ENCODE measurements at places on chromosomes 2 and 18.

DNA sequence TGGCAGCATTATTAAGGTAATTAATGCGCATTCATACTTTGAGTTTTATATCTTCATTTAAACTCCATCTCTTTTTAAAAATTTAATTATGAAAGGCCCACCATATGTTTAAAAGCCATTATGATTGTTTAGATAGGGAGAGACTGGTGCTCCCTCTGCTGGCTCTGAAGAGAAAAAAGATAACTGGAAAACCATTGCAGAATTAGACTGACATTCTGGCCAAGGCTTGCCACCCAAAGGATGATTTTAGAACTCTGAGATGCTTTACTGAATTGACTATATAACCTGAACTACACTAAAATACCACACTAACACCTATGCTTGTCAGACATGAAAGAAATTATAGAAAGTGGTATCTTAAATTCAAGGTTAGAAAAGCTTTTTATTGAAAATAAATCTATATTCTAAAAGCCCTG is 127.6 kb upstream of the SPOPL start:
- DNase-seq = no peak

- no peak for DNase-seq
Measured at GRCh38 chr2:105243961-105244360, 2.4 kb downstream of the GPR45 start.

GRCh38 chr18:68797871-68798270 is at the start of gene CCDC102B:
TSS of gene CCDC102B (plus strand) at chr18:68798080. CDS start at chr18:68836764, 38,684 bp downstream.
- DNase-seq = peak; percentile 98

GRCh38 chr2:78985558-78985957 is 39.9 kb upstream of the REG3G start:
- no peak for DNase-seq

- no peak for DNase-seq
Measured at GRCh38 chr2:10523406-10524189, 75.5 kb upstream of the ODC1 start.

DNA sequence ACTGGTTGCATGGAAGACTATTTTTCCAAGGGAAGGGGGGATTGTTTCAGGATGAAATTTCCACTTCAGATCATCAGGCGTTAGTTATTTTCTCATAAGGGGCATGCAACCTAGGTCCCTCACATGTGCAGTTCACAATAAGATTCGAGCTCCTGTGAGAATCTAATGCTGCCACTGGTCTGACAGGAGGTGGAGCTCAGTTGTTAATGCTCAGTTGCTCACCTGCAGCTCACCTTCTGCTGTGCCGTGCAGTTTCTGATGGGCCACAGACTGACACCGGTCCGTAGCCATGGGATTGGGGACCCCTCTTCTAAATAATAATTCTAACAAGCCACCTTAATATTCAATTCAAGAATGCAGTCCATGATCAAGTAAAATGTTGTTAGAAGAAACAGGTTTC is 34.9 kb downstream of the PLCL1 start:
- DNase-seq = no peak

DNA sequence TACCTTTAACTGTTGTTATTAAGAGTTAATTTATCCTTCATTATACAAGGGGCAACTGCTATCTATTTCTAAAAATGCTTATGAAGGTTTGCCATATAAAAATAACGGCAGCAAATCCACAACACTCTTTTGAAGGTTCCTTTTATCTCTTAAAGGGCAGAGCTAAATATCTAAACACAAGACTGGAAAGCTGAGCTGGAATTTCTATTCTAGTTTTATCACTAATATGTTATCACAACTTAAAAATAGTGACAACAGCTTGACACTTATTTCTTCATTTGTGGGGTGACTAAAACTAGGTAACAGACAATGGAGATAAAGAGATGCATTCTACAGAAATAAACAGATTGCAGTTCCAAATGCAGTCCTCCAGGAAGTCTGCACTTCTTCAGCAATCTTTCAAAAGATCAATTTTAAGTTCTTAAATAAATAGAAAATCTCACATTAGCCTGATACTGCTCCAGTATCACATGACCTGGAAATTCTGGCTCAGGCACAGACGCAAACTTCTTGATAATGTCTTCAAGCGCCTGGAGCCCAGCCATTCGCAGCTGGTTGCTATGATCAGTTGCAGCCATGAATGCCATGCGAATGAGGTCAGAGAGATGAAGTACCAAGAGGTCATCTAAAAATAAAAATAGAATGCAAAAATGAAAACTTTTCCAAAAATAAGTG is 54.0 kb upstream of the STRN start:
- DNase-seq = peak; percentile 20

- no peak for DNase-seq
Measured at GRCh38 chr18:48165111-48165866, 234.8 kb upstream of the SMAD2 start.

GRCh38 chr2:162710287-162710890 is 128.2 kb downstream of the KCNH7 start:
- DNase-seq = no peak

DNA sequence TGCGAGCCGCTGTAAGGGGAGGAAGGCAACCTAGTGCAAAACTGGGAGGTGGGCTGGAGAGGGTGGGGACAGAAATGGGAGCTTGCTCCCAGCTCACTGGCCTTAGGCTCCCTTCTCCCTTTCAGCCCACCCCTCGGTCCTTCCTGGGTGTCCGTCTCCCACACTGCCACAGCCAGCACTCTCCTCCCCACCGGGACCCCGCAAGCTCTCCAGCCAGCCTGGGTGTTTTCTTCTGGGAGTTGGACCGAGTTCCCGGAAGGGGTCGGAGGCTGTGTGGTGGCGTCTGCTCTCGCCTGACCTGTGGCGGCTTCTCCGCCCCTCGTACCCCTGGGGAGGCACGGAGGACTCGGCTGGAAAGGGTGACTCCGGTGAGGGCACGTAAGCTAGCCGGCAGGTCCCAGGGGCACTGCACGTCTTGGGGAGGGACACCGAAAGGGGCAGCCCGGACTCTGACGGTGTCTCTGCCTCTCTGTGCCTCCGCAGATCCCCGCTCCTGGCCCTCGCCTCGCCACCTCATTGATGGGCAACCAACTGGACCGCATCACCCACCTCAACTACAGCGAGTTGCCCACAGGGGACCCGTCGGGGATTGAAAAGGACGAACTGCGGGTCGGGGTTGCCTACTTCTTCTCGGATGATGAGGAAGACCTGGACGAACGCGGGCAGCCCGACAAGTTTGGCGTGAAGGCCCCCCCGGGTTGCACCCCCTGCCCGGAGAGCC is 1.1 kb downstream of the LRATD1 start:
- DNase-seq = no peak

DNA sequence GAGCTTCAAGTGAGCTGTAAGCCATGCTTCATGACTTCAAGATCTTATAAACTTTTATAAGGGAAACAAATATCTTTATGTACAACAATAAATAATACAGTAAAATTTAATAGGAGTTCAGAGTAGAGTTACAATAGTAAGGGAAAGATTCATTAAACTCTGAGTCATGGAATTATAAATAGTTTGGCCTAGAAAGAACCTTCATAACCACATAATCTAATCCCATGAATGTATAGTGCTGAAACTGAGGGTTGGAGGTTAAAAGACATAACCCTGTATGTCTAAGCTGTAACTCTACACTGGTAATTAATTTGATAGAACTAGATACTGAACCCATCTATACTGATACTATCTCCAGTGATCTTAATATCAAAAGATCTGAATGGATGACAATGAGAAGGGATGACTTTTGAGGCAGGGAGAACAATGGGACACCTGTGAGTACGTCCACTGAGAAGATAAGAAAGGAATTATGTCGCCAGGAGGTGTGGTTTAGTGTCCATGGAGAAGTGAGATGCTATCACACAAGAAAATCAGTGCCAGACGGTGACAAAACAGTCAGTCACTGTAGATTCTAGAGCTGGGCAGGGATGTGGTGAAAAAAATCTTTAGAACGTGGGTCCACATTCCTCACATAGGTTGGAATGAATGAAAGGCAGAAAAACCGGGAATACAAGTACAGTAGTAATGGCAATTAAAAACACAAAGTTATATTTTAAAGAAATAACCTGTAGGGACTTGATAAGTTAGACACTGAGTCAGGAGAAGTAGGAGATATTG is 1.1 kb downstream of the IL1F10 start:
- DNase-seq = no peak

DNA sequence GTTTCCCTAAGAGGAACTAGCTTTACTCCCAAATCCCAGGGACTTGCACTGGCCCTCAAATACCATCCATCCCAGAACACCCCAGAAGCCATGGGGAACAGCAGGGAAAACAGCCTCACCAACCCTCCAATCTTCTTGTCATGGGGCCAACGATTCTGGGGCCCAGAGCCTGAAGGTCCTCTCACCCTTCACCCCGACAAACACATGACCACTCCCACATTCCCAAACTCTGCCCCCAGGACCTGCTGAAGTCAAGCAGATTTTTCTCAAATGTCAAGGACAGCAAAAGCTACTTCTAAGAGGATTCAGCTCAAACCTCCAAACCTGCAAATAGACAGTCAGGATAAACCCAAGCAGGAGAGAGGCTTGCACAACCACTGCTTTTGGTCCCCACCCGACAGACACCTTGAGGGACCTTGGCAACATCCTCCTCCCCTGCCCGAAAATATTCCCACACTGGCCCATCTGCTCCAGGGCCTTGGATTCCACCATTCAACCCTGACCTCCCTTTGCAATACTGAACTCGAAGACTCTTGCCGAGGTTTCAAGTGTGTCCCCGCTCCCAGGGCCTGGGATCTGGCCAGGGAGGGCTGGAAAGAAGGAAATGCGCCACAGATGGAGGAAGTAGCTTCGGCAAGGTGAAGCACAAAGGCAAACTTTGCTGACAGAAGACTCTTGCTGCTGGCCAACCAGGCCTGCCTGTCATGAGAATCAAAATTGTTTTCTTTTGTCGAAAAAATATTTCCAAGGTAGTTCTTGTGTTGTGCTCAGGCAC is 143.3 kb downstream of the ZFP36L2 start:
- DNase-seq = no peak

- no peak for DNase-seq
Measured at GRCh38 chr2:239966853-239967552, 58.1 kb downstream of the NDUFA10 start.

- no peak for DNase-seq
Measured at GRCh38 chr2:156784020-156784701, 348.0 kb downstream of the GPD2 start.

GRCh38 chr2:175310813-175311504 is 129.4 kb upstream of the ATP5MC3 start:
- DNase-seq = no peak

DNA sequence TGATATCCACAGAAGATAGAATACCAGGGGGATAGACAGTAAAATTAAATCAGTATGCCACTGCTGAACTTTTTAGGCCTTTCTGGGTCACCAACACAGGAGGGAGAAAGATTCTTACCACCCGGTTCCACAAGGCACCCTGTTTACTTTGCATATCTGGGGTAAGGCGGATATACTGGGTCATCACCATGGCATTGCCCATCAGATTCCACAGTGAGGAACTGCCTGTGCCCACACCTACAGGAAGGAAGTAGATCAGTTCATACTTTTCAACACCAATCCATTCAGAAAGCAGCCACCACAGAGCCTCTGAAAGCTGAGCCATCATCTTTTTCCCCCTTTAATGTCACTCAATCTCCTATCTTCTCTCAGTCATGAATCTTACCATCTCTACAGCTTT is 2.0 kb downstream of the LMAN2L start:
- DNase-seq = no peak

DNA sequence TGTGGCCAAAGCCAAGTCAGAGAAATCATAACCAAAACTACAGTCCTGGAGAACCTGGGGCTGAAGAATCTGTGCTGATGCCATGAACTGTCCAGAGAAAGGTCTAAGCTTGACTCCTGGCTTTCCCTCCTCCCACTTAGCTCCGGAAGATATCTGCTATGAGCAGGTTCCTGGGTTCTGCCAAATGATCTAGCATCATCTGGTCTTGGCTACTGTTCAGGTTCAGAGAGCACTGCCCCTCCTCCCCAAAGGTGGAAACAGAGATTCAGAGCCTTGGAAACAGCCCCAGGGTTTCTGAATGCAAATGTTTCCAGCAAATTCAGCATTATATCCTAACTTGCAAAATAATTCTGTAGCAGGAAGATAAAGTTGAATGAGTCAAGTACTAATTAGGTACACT is 219.2 kb upstream of the SP5 start:
- DNase-seq = no peak

GRCh38 chr2:43948370-43948769 is 47.4 kb downstream of the LRPPRC start:
- no peak for DNase-seq

Measured in HFF-Myc (cell line).